ENCODE measurements at places on chromosomes 6 and 20.

DNA sequence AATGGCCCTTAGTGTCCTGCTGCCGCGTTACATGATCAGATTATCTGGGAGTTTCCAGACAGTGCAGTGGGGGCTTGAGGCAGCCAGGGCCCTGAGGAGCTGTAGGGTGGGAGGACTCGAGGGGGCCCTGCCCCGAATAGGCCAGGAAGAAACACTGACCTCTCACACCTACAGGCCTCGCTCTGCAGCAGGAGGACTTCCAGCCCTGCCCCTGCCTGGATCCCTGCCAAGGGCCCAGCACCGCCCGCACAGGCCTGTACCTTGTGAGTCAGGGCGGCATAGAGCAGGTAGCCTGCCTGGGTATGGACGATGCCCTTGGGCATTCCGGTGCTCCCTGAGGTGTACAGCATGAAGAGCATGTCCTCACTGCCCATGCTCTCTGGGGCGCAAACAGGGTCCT is 30.1 kb upstream of the APMAP start:
- no peak for DNase-seq

- no peak for DNase-seq
Measured at GRCh38 chr20:56511926-56512325, 12.6 kb upstream of the FAM209A start.

DNA sequence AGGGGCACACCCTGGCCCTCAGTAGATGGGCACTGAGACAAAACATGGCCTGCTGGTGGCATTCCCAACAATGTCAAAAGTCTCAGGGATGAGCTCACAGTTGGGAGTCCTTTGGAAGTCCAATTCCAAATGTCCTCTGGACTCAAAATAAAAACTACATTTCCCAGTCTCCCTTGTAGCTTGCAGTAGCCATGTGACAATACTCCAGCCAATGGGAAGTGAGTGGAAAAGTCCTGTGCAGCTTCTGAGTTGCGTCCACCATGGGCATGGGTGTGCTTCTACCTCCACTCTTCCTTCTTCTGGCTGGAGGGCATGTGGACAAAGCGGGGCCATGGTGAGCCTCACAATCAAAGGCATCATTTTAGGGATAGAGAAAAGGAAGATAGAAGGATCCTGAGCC is 5.8 kb upstream of the ADAM33 start:
- no peak for DNase-seq

GRCh38 chr6:164925681-164926530 is 383.5 kb downstream of the C6orf118 start:
- no peak for DNase-seq

DNA sequence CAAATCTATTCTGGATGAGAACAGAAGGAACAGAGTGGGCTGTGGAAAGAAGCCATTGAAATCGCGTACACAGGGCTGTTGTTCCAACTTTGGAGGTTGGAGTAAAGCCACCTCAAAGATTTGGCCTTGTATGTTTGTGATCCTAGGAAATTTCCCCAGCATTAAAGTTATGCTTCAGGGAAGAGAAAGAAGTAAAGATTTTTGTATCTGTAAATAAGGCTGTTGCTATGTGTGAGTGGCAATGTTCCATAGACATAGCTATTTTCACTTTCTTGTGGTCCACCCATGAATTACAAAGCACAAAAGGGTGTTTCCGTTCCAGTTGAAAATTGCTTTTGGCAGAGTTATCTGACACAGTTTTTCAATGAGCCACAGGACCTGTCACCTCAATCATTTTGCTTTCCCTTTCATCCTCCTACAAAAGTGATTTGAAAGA is 321.3 kb downstream of the TFAP2B start:
- DNase-seq: no peak

Measured in activated naive CD4-positive, alpha-beta T cell (primary cell).